ENCODE measurements at places on chromosomes 5 and 9.
A peak's percentile ranks its signal among the peaks of the same experiment; 100 is the strongest.

DNA sequence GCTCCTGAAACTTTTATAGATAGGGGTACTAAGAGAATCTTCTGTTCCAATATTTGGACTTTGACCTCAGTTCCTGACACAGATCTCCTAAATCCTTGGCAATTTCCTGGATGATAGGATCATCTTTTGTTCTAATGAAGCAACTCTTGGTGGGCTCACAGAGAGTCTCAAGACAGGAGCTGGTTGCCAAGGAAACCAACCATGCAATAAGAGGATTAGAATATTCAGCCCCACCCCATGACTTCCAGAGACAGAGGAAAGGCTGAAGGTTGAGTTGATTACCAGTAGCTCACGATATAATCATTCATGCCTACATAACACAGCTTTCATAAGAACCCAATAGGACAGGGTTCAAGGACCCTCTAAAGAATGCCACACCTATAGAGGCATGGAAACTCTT is 2050.2 kb upstream of the CDH6 start:
- no peak for DNase-seq

DNA sequence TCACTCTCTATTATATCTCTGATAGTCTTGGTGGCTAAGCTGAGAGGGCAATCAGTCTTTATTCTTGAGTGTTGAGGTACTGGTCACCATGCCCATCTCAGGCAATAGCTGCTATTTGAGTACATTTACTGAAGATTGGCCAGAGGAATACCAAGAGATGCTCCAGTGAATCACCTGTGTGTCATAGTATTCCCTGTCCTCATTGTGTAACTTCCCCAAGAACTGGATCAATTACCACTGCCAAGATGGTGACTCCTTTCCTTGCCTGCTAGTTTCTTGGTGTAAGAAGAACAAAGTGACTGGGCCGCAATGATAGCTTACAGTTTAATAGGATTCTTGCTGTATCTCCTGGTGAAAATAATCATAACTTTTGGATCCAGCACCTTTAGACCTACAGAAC is 418.7 kb upstream of the KIF2A start:
- DNase-seq: no peak

GRCh38 chr5:157464519-157465171 is 4.6 kb downstream of the NIPAL4 start:
- DNase-seq: no peak

- no peak for DNase-seq
Measured at GRCh38 chr5:132526290-132526973, 16.9 kb downstream of the IL5 start.

GRCh38 chr9:120839146-120839545 is 3.6 kb downstream of the PSMD5 start:
- no peak for DNase-seq

- DNase-seq: peak; percentile 65
Measured at GRCh38 chr5:180071531-180072255, at the start of gene RNF130. Gene RNF130 (minus strand): TSS chr5:180071759. CDS start chr5:180071702, 57 bp downstream.

- no peak for DNase-seq
Measured at GRCh38 chr9:35798658-35799374, 7.4 kb downstream of the NPR2 start.

- no peak for DNase-seq
Measured at GRCh38 chr5:1807451-1808185, 6.4 kb downstream of the NDUFS6 start.

GRCh38 chr5:35859101-35859661 is 2.5 kb downstream of the IL7R start:
- DNase-seq: peak; percentile 50

GRCh38 chr5:164360589-164360988 is 855.2 kb downstream of the MAT2B start:
- no peak for DNase-seq

DNA sequence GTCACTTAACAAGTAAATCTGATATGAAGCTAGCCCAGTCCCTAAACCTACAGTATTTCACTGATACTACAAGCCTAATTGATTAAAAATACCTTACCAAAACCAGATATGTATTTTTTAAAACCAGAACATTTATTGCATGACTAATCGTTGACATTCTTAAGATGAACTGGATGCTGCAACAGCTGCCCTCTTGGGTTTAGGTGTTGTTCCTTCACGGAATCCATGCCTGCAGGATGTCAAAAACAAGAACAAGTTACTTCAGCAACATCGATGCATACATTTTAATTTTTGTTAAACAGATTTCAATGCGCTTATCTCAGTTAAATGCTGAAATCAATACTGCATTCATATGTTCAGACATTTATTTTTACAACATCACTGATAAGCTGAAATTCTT is 2.7 kb downstream of the RPL37 start:
- DNase-seq: no peak

- DNase-seq: no peak
Measured at GRCh38 chr5:174175716-174176268, 130.3 kb downstream of the NSG2 start.

DNA sequence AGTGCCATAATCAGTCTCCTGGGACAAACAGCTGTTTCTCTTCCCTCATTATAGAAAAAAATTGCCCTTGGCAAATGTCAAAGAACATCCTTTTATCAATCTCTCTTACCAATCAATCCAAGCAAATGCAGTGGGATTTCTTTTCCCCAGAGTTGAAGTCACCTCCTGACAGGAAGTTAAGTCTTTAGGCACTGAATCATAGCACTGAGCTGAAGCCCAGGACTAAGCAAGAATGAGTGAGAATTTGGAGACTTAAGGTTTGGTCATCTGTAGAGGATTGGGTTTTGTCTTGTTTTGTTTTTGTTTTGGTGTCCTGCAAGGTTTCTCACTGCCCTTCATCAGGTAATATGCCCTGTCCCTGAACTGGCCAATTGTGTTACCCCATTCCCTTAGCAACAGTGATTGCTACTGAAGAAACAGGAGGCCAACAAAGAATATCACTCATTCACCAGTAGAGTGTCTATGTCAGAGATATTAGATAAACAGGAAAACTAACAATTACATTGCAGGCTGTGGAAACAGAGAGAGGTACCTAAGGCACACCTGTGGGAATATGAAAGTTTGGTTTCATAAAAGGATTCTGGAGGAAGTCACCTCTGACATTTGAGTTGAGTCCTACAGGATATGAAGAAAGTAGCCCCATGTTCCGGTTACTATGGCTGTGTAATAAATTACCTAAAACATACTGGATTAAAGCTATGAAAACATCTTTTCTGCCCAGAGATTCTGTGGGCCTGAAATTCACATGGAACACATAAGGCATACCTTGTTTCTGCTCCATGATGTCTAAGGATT is 4.5 kb upstream of the FXN start:
- no peak for DNase-seq

DNA sequence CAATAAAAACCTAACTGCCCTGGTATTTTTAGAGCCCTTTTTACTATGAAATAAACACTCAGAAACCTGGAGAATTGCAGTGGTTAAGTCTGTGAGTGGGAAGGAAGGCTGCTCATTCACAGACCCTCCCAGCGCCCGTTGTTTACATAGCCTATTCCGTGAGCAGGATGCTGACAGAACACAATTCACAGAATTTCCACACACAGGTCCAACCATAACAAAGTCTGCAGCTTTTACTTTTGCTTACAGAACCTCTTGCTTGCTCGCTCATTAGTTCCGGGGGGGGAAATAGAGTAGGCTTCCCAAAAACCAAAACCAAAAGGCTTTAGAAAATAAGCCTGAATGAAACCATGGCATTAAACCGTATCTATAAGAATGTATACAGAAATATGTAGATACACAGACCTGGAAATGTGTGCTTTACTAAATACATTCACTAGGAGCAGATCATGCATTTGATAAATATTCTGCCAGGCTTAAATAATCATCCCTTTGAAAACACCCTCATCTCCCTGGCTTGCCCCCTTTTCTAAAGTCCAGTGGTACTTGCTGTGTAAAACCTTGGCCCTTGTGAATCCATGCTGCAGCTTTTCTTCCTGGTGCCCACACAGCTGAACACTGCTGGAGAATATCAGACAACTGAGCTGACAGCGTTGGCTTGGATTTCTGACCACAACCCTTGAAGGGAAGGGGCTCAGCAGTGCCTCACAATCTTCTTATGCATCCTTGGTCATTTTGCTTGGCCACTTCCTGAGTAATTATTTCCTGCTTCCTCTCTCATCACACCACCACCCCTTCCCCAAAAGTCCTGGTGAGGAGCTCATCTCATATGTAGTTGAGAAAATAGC is 128.0 kb downstream of the FANCC start:
- DNase-seq: peak; percentile 29

DNA sequence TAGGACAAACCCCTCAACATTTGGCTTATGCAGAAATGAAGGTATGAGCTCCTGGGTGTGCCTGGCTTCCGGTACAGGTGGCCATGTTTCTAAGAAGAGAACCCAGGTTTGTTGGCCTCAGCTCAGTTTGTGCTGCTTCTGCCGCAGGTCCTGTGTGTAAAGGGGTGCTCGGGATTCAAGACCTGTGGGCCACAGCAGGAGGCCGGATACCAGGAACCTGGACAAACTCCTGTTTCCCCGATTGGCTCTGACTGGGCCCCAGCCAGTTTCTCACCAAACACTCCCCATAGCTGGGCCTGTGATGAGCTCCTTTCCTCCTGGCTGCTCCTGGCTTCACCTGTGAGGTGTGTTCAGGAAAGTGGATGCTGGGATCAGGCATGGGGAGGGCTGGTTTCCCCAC is 271.2 kb upstream of the IRX2 start:
- no peak for DNase-seq

- DNase-seq: no peak
Measured at GRCh38 chr5:148828511-148829247, 2.3 kb downstream of the ADRB2 start.

GRCh38 chr9:135085830-135086546 is 1.5 kb upstream of the OLFM1 start:
- DNase-seq: peak; percentile 65
